ENCODE measurements at places on chromosomes 4 and X.
A peak's percentile ranks its signal among the peaks of the same experiment; 100 is the strongest.

GRCh38 chr4:40850496-40850895 lies 100.7 kb downstream of the NSUN7 start:
- no peak for DNase-seq

GRCh38 chr4:58600290-58600689 lies 1490.1 kb upstream of the IGFBP7 start:
- no peak for DNase-seq

- peak; percentile 23 for DNase-seq
Observed at GRCh38 chr4:139655116-139655515, 10.5 kb upstream of the MGST2 start.

DNA sequence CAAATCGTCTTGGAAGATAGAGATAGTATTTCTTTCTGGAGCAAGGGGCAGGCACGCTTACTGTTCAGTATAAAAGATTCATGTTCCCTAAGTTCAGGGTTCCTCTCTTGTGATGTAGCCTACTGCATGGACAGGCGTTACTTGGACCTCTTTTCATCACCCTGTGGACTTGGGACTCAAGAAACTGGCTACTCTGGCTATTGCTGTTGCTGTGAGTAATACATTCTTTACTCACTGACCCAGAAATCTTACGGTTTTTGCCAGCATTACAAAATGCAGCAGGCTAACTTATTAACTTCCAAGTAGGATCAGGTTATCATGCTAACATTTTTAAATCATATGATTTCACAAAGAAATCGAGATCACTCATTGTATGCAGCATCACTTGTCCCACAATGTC lies 12.8 kb upstream of the GUCY1B1 start:
- no peak for DNase-seq

GRCh38 chr4:134122903-134123302 lies 78.7 kb downstream of the PABPC4L start:
- no peak for DNase-seq
